Forelimb muscle (tissue), 1 donor: ENCODE measurements at places on chromosomes 6 and 20.

- no peak for DNase-seq
These were observed 241.4 kb upstream of the SOX4 start for GRCh38 chr6:21352131-21352530.

GRCh38 chr20:36830791-36831691 lies 44.9 kb upstream of the TLDC2 start:
- no peak for DNase-seq

GRCh38 chr6:109117346-109118035 lies 22.2 kb downstream of the CEP57L1 start:
- DNase-seq: no peak

GRCh38 chr20:62617711-62618483 lies 24.4 kb upstream of the SLCO4A1 start:
- no peak for DNase-seq

DNA sequence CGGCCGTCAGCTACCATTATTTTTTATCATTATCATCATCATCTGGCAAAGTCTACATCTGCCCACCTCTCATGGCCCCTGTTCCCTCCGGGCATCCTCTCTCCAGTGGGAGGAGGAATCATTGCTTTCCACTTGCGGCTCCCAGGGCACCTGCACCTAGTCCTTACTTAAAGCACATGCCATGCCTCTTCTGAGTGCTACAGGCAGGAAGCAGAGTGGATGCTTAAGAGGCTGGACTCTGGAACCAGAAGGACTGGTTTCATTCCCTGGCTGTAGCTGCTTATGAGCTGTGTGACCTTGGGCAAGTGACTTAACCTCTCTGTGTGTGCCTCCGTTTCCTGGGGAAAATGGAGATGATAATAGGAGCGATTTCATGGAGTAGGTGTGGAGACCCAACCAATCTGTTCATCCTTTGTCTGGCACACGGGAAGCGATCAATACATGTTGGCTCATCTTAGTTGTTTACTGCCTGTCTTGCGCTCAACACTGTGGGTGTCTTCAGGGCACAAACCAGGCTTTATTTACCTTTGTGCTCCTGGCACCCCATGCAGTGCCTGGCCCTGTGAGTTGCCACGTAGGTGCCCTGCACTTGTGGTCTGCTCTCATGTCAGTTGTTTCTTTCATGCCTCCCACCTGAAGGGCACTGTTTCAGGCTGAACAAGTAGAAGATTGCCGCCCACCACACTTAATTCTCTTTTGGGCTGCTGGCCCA lies 317.0 kb upstream of the SULF2 start:
- no peak for DNase-seq

- DNase-seq: no peak
These were observed 4.6 kb upstream of the MYB start for GRCh38 chr6:135176464-135176863.

- DNase-seq: no peak
These were observed 8.8 kb upstream of the CD83 start for GRCh38 chr6:14108571-14109410.

GRCh38 chr6:138555421-138555988 lies 56.2 kb upstream of the NHSL1 start:
- DNase-seq: no peak

DNA sequence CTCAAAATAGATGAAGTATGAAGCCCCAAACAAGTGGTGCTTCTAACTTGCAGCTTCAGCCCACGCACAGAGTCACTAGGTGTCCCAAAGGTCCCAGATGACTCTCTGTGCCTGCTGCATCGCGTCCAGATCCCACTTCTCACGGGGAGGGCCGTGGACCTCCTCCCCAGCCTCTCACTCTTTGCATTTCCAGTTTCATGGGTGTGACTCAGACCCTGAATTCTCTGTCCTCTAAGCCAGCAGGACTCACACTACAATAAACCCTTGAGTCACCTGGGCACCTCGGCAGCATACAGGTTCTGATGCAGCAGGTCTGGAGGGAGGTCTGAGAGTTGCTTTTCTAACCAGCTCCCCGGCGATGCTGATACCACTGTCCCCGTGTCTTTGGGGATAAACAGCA lies 114.0 kb upstream of the RIN2 start:
- no peak for DNase-seq

GRCh38 chr6:108171918-108172516 lies 6.2 kb downstream of the NR2E1 start:
- no peak for DNase-seq

DNA sequence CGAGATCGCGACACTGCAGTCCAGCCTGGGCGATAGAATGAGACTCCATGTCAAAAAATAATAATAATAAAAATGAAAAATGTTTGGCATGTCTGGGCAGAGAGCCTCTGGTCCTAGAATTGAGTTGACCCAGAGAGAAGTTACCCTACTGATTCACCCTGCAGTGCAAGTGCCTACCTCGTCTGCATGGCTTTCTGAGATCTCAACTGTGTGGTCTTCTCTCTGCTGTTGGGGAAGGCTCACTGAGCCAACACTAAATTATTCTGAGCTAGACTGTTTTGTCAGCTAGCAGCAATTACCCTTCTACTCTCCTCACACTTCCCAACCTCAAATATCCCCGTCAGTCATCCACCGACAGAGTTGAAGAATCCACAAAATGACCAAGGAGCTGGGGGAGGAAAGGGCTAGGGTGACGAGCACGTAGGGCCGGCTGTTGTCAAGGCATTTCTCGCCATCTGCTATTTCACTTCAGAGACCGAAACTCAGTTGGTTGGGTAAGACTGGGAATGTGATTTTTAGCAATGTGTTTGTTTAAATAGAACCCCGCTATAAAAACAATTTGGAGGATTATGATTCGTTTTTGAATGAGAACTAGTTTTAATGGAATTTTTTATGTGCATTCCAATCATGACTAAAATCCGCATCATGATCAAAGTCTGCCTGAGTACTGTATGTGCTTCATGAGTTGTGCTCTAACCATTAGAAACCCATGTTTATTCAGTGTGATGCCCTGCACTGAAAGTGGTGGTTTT lies 9.4 kb downstream of the MAS1 start:
- DNase-seq: no peak

- DNase-seq: no peak
These were observed 43.9 kb upstream of the MDFI start for GRCh38 chr6:41594326-41594725.

DNA sequence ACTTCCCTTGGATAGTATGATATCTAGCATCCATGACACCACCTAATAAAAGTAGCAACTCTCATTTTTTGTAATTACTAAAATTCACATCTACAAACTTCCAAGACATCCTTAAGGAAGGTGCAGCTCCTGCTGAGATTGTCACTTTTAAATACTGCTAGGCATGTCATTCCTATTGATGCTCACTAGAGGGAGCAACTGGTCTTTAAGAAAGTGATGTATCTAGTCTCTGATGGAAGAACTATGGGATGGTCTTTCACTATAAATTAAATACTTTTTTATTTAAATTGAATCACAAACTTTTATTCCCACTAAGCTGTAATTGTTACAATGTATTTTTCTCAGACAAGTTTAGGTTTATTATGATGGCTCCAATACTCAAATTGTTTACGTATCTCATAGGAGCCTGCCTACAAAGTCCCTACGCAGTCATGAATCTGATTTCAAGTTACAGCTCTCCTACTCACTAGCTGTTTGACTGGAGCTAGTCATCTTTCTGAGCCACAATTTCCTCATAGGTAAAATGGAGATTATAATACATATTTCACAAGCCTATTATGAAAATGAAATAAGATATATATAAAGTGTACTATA lies 8.1 kb upstream of the TSPYL1 start:
- no peak for DNase-seq

GRCh38 chr6:110399219-110400071 lies 15.9 kb downstream of the DDO start:
- DNase-seq: no peak

DNA sequence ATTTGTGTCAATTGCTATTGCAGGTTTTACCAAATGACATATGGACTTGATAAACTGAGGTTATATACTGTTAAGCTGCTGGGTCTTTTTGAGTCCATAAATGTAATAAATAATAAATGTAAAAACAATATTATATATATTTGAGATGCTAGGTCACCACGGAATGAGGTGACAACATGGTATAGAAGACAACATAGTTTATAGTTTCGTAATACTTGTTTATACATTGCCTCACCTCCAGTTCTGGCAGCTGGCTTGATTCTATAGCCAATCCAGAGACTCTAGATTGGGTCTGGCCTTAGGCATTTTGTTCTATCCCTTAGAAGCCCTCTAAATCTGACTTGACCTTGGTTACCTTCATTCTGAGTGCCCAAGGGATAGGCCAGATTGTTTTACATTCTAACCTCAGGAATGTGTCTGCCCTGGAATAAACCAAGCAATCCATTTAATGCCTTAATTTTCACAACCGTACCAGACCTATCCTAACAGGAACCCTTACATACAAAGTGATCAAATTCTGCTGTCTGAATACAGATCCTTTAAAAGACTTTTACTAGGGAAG lies 61.5 kb upstream of the STXBP5 start:
- DNase-seq: no peak

DNA sequence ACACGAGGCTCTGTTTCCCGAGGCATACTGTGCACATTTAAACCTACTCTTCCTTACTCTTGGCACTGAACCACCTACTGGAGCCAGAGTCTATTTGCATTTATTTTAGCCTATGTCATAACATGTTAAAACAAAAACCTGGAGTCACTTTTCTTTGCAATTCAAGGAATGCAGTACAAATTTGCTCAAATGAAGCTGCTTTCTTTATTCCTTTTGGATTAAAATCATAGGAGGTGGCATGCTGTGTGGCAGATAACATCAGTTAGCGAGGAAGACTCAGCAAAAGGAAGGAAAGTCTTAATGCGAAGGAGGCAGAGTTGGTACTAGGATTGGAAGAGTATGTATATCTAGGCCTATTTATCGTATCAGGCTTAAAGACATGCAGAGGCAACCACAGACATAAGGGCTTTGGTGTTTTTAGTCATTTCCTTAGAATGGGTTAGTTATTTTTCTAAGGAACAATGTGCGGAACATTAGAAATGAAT lies 92.9 kb downstream of the SAMD3 start:
- no peak for DNase-seq

- no peak for DNase-seq
These were observed 53.6 kb downstream of the ENPP1 start for GRCh38 chr6:131861381-131861780.

- no peak for DNase-seq
These were observed 113.2 kb downstream of the EDN1 start for GRCh38 chr6:12403201-12403826.
